Stimulated activated CD4-positive, alpha-beta T cell treated with anti-CD3 and anti-CD28 coated beads, TNF-alpha, amount 100 ng/mL, for 1 hour (primary cell): ENCODE measurements at places on chromosomes 2 and 18.

- DNase-seq, result no peak
These were observed 1674.8 kb upstream of the TMEFF2 start for GRCh38 chr2:193869564-193869963.

- no peak for DNase-seq
These were observed 290.1 kb upstream of the SIX2 start for GRCh38 chr2:45299361-45299760.

DNA sequence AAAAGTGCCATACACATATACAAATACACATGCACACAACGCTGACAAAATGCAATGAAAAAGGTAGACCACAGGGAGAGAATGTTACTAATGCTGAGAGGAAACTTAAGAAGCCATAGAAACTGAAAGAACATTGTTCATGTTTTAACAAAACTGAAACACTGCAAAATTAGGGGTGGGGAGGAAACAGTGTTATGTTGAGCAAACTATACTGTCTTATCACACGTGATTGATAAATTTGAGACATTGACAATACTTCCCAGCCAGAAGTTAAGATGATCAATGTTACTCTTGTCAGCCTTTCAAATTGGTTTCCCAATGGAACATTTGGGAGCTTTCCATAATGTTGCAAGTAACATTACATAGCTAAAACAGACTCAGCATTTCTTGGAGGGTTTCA lies 165.5 kb downstream of the L3MBTL4 start:
- no peak for DNase-seq

DNA sequence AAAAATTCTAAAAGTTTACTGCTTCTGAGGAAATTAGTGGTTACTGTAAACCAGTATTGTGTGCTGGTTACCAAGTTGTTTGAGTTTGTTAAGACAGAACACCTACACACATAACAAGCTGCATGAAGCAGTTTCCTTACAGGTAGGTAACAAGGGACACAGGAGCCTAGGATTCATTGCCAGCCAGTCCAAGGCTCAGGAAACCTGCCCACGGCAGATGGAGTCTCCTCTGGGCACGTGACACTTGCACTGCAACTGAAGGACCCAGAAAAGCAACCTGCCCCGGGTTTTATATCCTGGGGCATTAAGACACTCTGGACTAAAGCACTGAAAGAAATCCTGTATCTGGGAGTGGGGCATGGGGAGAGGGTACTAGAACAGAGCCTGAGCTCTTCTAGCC lies 639.3 kb downstream of the ADCYAP1 start:
- no peak for DNase-seq

- DNase-seq, result no peak
These were observed 21.0 kb upstream of the TGFA start for GRCh38 chr2:70574618-70575017.

GRCh38 chr2:12381543-12382325 lies 335.0 kb upstream of the TRIB2 start:
- DNase-seq, result no peak

GRCh38 chr2:45988879-45989278 lies 308.3 kb upstream of the EPAS1 start:
- DNase-seq, result no peak

- no peak for DNase-seq
These were observed 59.7 kb downstream of the SMAD4 start for GRCh38 chr18:51089691-51090090.

DNA sequence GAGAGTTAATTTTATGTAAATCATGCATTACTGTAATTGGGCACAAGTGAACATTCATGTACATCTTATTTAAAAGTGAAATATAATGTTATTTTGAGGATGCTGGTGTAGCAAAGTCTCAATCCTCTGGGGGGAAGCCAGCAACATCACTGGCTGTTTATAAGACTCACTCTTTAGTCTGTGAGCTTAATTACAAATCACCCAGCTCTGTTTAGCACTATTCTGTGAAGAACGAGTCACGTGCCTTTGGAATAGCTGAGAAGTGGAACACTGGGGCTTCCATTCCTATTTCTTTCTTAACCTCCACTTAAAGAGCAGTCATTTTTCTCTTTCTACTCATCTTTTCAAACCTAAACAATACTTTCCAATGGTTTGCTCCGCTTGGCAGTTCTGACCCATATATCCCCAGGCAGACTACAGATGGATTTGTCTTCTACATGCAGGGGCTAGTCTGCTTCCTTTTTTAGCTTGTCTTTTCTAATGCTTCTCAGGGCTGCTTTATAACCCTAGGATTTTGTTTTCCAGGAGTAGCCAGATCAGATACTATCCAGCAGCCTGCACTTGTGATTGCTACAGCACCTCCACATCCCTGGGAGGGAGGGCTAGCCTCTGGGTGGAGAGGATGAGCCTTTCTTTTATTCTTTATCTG lies 95.3 kb upstream of the CAVIN2 start:
- no peak for DNase-seq

DNA sequence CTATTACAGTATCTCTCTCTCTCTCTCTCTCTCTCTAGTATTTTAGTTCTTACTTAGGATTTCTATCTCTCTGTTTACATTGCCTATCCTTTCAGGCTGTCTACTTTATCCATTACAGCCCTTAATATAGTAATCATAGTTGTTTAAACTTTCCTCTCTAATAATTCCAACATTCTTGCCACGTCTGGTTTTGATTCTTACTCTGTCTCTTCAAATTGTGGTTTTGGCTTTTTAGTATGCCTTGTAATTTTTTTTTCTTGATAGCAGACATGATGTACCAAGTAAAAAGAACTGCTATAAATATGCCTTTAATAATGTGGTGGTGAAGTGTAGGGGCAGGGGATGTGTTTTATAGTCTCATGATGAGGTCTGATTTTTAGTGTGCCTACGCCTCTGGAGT lies 1809.5 kb upstream of the CELF4 start:
- no peak for DNase-seq

GRCh38 chr2:160630801-160631590 lies 137.4 kb upstream of the RBMS1 start:
- DNase-seq, result no peak

- no peak for DNase-seq
These were observed 21.2 kb upstream of the EPAS1 start for GRCh38 chr2:46275995-46276394.

DNA sequence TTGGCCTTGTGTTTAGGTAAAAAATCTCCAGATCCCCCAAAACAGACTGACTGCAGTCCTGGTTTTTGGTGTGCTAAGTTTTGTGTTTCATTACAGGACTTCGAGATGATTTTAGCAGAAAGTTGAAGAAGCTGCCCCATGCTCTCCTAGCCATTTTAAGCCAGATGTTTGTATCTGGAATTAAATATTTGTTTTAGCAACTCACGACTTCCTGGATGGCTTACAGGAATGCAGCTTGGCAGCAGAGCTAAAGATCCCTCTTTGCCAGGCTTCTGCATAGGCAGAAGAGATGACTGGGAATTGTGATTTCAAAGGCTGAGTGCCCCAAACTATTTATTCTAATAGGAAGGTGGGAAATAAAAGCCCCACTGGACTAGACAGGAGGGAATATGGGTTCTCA lies 31.1 kb downstream of the ONECUT2 start:
- no peak for DNase-seq

DNA sequence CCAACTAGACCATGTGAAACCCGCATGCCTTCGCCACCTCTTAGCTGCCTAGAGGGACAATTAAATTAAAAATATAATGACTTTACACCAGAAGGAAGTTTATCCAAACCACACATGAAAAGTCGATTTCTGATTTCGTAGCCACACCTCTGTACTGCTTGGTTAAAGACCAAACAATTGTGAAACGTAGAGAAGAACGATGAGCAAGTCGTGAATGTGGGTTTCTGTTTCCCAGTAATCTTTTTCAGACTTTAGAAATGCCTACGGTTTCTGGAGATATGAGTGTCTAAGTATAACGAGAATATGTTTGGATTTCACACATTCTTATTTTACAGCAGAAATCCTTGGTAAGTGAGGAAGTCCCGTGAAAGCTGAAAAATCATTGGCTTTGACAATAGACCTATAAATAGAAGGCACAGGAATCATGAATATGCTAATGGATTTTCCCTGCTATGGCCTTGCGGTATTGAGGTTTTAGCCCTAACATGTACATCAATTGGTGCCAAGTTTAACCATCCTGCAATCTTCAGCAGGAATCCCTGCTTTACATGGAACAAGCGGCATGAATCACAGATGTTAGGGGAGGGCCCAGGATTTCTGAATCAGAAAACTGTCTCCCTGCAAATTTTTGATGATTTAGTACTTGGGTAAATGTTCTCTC lies 105.6 kb downstream of the TTC32 start:
- no peak for DNase-seq

- no peak for DNase-seq
These were observed 54.8 kb upstream of the CCDC141 start for GRCh38 chr2:179104736-179105135.

DNA sequence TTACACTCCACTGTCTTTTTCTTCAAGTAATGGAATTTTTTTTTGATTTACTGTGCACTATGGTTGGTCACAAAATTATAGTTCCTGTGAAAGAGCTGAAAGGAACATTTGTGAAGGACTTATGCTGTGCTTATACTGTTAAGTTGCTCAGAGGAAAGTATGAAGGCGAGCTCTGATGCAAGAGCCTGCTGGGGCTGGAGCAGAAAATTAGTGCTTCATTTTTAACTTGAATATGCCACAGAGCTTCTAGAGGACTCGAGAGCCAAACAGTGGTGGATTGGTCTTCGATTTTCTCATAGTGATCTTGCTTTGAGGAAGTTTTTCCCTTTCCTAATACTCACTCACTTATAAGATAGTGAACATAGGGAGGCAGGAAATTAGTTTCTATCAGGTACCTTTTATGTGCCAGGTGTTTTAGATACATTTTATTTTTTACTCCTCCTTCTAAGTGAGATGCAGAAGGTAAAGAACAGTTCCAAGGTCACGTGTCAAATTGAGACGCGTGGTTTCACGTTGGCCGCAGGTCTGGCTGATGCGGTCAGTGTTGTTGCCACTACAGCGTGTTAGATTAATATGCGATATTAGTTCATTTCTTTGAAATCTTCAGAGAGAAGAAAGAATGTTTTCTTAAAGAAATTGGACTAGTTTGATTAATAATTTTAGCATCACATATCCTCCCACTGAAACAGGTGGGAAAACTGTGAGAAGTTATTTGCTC lies 20.2 kb downstream of the GATA6 start:
- DNase-seq, result no peak

GRCh38 chr2:45014016-45014702 lies 4.9 kb upstream of the SIX2 start:
- no peak for DNase-seq

DNA sequence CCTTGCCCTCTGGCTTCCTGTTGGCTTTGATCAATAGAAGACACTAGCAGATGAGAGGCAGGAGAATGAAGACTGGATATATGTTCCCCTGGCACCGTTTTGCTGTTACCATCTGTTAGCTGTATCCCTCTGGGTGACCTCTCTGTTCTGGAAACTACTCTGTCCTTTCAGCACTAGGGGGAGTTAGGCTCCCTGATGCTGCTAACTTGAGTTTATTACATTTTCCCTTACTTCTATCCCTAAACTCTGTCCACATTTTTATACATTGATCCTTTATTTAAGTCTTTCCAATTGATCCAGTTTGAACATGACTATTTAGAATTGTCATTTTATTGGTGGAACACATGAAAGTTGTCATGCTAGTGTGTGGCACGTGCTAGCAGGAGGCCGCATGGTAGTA lies 1014.3 kb upstream of the CDH2 start:
- DNase-seq, result no peak

DNA sequence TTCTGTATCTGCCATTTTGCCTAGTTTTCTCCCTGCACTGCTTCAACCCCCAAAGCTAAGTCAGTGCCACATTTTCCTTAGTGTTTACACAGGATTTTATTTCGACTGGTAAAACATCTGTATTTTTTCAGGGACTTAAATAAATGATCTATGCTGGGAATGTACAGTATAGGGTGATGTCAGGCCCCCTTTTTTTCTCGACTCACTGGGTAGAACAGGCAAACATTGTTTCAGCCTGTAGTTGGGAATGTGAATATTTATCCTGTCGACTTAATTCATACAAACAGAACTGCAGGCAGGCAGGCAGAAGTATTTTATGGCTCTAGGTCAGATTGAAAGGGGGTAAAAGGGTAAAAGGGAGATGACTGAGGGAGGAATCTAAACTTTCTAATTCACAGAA lies 123.5 kb upstream of the ZFP36L2 start:
- no peak for DNase-seq

DNA sequence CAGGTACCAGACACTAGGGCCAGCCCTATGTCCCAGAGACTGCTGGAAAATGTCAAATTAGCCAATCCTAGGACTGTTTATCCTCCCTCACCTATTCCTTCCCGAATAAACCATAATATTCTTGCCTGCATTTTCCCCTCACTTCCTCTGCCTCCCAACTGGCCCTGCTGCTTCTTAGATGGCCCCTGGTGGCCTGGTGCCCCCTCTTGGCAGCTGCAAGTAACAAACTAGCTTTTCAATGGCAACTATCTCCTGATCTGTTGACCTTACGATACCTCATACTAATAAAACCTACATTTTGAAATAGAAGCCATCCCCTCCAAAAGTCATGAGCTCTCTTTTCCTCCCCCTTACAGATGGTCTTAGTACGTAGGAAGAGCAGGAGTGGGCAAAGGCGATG lies 132.0 kb downstream of the ALPK2 start:
- no peak for DNase-seq

DNA sequence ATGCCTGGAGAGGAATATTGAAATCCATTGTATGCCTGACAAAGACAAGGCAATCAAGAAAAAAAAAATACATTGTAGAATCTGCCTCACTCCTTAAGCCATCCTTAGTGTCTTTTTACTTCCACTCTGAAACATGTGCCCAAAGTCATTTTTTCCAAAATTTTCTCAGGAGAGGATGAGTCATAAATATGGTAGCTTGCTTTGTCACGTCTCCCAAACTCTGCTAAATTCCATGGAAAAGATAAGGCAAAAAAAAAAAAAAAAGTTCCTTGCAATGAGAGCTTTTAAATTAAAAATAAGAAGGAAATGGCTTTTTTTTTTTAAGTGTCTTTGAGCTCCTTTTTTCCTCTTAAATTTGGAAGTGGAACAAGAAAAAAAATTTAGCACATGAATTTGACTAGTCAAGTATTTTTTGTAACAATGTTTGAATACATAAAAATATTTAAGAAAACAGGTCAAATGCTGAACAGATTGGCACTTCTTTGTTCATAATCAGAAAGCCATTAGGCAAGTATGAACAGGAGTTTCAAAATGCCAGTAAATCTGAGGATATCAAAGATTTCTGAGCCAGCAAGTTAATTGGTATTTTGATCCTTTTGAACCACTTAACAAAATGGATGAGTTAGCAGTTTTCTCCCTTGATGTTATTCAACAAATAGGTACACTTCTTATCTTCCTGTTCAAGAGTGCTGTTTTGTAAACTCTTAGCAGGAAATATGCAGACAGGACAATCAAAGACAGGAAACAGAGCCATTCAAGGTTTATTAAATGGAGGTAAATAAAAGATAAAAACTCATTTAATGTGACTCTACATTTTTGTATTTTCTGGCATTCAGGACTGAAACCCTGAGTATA lies 247.3 kb upstream of the SP5 start:
- DNase-seq, result no peak

GRCh38 chr2:96924775-96925747 lies 55.2 kb upstream of the SEMA4C start:
- DNase-seq, result no peak

DNA sequence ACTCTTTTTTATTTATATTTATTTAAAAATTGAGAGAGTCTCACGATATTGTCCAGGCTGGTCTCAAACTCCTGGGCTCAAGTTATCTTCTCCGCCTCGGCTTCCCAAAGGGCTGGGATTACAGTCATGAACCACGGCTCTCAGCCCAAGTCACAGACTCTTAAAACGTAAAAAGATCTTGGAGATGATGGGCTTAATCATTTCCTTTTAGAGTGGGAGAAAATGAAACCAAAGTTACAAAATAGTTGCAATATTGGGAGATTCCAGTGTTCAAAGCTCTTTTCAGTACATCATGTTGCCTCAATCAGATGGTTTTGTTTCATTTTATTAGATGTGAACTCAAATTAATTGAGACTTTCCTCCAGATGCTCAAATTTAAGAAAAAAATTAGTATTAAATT lies 151.4 kb upstream of the XPO1 start:
- no peak for DNase-seq
